ENCODE measurements at places on chromosomes 4 and X.
A peak's percentile ranks its signal among the peaks of the same experiment; 100 is the strongest.

- DNase-seq: no peak
These were observed 10.0 kb upstream of the CC2D2A start for GRCh38 chr4:15459706-15460105.

DNA sequence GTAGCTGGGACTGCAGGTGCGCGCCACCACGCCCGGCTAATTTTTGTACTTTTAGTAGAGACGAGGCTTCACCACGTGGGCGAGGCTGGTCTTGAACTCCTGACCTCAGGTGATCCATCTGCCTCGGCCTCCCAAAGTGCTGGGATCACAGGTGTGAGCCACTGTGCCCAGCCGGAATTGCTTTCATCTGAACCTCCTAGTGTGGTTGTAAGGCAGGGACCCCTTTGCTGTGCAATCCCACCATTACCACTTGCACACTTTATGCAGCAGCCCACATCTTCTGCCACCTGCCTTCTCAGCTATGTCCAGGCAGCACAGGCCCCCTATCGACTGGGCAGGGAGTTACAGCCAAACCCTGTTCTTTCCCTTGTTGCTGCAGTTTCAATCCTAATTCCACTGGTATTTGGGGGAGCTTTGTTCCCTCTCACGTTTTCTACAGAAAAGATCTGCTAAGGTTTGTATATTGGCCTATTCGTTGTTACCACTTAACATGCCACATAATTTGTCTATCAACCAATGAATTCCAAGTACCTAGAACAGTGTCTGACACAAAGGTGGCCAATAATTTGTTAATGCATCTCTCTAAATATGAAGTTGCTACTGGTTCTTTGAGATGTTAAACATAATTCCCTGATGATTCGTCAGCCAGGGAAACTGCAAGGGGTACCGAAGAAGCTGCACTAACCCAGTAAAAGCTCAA, 6.5 kb downstream of the RPL39 start:
- peak; percentile 59 for DNase-seq

DNA sequence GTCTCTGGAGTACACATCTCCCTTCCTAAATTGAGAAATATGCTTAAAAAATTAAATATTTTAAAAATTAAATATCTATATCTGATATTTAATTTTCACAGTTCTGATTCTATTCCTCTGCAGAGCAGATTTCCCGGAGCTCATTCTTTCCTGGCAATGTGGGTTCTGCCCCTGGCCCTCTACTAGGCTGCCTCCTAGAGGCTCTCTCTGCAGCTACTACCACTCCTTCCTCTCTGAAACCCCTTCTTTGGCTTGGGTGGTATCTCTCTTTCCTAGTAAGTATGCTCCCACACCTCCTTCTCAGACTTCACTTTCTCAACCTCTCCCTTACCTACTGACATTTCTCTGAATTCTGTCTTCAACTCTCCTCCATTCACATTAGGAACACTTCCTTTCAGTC, 45.3 kb downstream of the RPGR start:
- no peak for DNase-seq

GRCh38 chr4:86974551-86974994, 39.8 kb downstream of the AFF1 start:
- DNase-seq: no peak

GRCh38 chr4:105637408-105638176, 70.9 kb downstream of the INTS12 start:
- peak; percentile 18 for DNase-seq

GRCh38 chr4:8821151-8821950, 50.3 kb downstream of the HMX1 start:
- DNase-seq: no peak

Measured in CD4-positive, alpha-beta T cell treated with Interleukin-17A for 4 hours (primary cell).